ENCODE measurements at places on chromosomes 3 and 15. TPM values are rescaled to one million over a fixed set of nuclear protein-coding genes. Genes with fewer than 3 reads are reported as not detected.

Gene PLIN1
- polyA plus RNA-seq, result 0.08 TPM

Gene COX5A
- polyA plus RNA-seq, result 158 TPM

Gene GOLGA8G
- polyA plus RNA-seq, result not detected

Gene FBLN2
- polyA plus RNA-seq, result 4.8 TPM

Gene SEMA7A
- polyA plus RNA-seq, result 1.3 TPM

Gene SUCNR1
- polyA plus RNA-seq, result 1.5 TPM

Gene TLR9
- not detected for polyA plus RNA-seq

Gene GOLGA8T
- 0.06 TPM for polyA plus RNA-seq

Gene CD200
- 1.0 TPM for polyA plus RNA-seq

Gene CERS3
- not detected for polyA plus RNA-seq

Gene CHDH
- 0.33 TPM for polyA plus RNA-seq

Gene ALPK3
- polyA plus RNA-seq, result 0.16 TPM

Gene SNTN
- not detected for polyA plus RNA-seq

Gene ADAMTS9
- 4.1 TPM for polyA plus RNA-seq

Gene ABI3BP
- 8.4 TPM for polyA plus RNA-seq

Gene WDR93
- polyA plus RNA-seq, result 0.57 TPM

Gene HTD2
- 3.0 TPM for polyA plus RNA-seq

Gene INKA1
- polyA plus RNA-seq, result 3.4 TPM

Gene DPPA2
- polyA plus RNA-seq, result not detected

Gene MUSTN1
- 0.54 TPM for polyA plus RNA-seq

Gene GPR176
- 21.9 TPM for polyA plus RNA-seq

Gene ONECUT1
- not detected for polyA plus RNA-seq

Gene NLGN1
- polyA plus RNA-seq, result 1.5 TPM
